ENCODE measurements at places on chromosomes 6 and 20.

- DNase-seq: no peak
Measured at GRCh38 chr6:89527634-89528033, 94.7 kb downstream of the ANKRD6 start.

GRCh38 chr20:9163251-9163650, 94.4 kb downstream of the PLCB4 start:
- DNase-seq: no peak

GRCh38 chr6:122697458-122697857, 82.1 kb upstream of the FABP7 start:
- no peak for DNase-seq

DNA sequence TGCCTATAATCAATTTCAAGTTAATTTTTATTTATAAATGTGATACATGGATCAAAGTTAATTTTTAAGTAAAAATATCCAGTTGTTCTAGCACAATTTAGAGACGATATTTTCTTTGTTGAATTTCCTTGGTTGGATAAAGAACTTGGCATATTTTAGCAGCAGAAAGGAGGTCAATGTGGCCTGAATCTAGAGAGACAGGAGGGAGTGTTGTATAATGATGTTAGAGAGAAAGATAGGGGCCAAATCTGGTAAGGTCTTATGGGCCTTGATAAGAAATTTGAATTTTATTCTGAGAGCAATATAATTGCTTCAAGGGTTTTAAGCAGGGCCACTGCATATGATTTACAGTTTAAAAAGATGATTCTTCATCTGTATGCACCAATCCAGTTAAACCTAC, 79.4 kb upstream of the OGFRL1 start:
- DNase-seq: no peak

DNA sequence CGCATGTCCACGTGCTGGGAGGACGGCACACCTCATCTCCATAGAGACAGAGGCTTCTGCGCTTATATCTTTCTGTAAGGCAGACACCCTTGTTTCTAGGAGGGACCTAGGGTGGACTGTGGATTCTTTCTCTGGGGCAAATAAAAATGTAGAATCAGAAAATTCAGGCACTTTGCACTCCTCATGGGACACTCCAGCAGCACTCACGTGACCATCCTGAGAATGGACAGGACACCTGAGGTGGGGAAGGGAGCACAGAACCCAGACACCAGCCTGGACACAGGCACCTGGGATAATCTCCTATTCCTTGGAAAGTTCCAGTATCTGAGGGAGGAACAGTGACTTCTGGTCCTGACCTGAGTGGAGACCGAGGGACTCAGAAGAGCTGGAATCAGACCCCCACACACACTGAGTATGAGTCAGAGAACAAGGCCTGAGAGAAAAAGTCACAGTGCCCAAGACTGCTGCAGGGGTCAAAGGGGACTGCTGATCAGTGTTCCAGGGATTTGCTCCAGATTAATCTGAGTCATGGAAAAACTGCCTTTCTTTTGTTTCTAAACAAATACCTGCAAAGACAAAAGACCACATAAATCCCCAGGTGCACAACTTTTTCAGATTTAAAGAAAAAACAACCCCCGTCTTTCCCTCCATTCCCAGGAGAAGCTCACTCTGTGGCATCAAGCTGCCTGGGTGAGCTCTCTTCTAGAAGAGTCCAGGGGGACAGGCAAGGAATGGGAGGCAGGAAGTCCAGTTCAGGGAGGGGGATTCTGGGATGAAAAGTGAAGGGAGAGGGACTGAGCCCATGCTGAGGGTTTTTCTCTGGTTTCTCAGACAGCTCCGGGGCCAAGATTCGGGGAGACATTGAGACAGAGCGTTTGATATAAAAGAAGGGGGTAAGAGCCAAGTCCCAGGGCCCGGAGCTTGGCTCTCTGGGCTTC, 35.6 kb upstream of the MICB start:
- no peak for DNase-seq

DNA sequence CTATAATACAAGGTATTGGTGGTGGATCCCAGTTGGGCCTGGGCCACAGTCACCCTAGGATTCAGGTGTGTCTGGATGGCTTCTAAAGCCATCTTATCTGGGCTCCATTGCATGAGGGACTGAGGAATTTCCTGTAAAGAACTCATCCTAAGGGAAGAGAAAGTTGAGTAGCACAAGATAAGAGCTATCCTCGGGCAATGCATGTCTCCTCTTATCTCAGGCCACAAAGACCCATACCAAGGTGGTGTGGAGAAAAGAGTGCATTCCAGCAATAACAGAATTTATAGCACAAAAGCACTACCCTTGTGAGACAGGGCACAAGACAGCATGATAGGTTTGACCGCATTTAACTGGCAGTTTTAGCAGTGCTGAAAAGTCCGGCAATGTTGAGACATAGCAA, 14.3 kb upstream of the MTRF1L start:
- no peak for DNase-seq

- no peak for DNase-seq
Measured at GRCh38 chr6:53465732-53466131, 79.2 kb downstream of the GCLC start.

DNA sequence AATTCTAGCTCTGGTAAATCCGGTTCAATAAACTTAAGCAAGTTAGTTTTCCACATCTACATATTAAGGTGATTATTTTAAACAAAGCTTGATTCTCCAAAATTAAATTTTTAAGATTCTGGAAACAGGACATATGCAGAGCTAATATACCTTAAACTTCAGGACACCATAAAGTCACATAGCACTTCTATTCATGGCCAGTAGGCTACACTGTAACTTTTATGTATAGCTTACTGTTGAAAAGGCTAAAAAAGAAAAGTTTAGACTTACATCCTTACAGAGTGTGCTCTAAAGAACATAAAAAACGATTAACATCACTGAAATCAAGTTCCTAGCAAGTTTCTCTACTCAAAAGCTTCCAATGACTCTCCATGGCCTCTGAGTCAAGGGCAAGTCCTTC, 224.7 kb downstream of the PTPRK start:
- no peak for DNase-seq

DNA sequence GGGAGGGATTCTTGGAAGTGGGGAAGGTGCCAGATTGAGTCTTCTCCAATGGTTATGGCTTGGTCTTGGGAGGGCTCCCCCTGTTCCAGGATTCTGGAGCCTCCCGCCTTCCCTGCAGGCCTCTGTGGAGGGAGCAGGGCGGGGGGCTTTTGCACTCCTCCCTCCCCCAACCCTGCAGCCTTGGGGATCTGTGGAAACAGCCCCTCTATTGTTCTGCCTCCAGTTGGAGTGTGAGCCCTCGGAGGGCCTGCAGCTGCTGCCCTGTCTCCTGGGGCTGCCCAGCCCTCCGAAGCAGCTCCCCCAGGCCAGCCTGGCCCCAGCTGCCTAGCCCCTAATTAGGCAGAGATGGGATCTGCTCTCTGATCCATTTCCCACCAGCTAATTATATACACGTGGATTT, 14.7 kb downstream of the FAM110A start:
- no peak for DNase-seq
